Vagina (tissue), 2 donors: ENCODE measurements at places on chromosomes 16 and 17.
A peak's percentile ranks its signal among the peaks of the same experiment; 100 is the strongest.

- no peak for DNase-seq
Measured at GRCh38 chr17:71974051-71974450, 146.8 kb upstream of the SOX9 start.

GRCh38 chr16:12099451-12100123 is 123.1 kb downstream of the SNX29 start:
- DNase-seq: no peak

DNA sequence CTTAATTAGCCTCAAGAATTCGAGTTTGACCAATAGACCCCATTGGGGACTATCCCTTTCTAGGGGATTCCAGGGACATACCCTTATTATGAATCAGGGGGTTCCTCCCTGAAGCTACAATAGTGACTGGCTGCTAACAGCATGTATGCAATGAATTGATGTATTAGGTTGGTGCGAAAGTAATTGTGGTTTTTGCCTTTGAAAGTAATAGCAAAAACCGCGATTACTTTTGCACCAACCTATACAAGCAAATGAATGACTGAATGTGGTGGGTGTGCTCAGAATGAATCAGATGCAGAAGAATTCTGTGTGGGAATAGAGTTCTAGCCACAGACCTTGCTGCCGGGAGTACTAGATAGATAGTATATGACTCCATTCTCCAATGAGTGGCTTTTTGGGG is 76.7 kb downstream of the HLF start:
- no peak for DNase-seq

- DNase-seq: no peak
Measured at GRCh38 chr17:79826204-79826680, 13.0 kb downstream of the CBX4 start.

- DNase-seq: no peak
Measured at GRCh38 chr17:63816669-63817068, 10.6 kb upstream of the PSMC5 start.

DNA sequence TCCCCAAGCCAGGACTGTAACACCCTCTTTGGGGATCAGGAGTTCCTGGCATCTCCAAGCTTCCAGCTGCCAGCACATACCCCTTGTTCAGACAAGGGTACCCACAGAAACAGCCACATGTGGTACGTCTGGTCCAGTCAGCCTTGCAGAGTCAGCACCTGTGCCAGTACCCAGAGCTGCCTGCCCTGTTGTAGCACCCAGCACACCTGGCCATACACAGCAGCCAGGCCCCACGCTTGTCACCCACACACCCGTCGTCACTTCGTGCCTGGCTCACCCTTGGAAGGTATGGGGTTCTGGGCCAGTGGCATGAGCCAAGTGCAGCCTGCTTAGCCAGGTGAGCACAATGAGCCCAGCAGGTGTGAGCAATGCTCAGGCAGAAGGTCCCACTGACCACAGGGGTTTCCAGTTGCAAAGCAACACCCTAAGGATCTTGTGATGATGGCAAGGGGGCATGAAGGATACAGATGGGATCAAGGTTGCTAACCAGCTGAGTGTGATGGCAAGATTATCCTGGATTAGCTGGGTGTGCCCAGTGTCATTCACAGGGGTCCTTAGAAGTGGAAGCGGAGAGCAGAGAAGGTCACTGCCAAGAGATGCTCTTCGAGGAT is 202.3 kb downstream of the CPPED1 start:
- peak; percentile 93 for DNase-seq
